ENCODE measurements at places on chromosomes 1 and 21. TPM values are rescaled to one million over a fixed set of nuclear protein-coding genes. Genes with fewer than 3 reads are reported as not detected.

- peak within 1 kb of the TSS; percentile 36 for H3K4me3 ChIP-seq
- H3K27ac ChIP-seq, result peak within 1 kb of the TSS; percentile 93
- no peaks in the 10 kb centered on the region for H3K36me3 ChIP-seq
- peak; percentile 88 for DNase-seq
These were observed at the start of gene GPA33 for GRCh38 chr1:167090314-167090942. Gene GPA33, minus strand, starts transcription at chr1:167090377. Its CDS starts 90 bp downstream, at chr1:167090287.

DNA sequence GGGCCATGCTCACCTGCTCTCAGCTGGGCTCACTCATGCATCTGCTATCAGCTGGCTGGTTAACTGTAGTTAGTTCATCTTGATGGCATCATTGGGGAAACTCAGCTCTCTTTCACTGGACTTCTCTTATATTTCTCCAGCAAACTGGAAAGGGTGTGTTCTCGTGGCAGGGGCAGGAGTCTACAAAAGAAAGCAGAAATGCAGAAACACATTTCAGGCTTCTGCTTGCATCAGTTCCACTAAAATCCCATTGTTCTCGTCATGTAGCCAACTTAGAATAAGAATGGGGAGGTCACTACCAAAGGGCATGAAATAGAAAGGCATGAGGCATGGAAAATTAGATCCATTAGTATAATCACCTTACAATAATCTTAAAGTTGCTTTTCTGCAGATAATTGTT is 207.3 kb downstream of the NRIP1 start:
- H3K36me3 ChIP-seq, result no peaks in the 10 kb centered on the region
- H3K27ac ChIP-seq, result no peak overlapping the region
- no peaks in the 10 kb centered on the region for H3K27me3 ChIP-seq
- H3K4me1 ChIP-seq, result no peaks in the 10 kb centered on the region
- DNase-seq, result no peak
- no peak overlapping the region for H3K4me3 ChIP-seq

DNA sequence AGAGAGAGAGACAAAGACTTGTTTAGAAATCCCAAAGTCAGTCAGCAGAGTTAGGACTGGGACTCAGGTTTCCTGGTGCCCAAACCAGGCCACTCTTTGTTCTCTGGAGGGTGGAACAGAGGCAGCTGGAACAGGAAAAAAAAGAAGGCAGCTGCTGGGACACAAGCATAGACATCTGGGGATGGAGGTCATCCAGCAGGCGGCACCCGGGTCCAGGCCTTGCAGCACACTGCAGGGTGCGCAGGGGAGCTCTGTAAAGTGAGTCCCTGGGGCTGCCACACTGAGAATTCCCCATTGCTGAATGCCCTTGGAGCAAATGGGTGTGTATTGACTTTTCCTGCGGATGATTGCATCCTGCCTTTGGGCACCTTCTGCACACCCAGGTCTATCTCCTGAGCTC is 222.9 kb upstream of the CSF3R start:
- H3K27me3 ChIP-seq, result no peaks in the 10 kb centered on the region
- no peak for DNase-seq
- no peak overlapping the region for H3K27ac ChIP-seq
- H3K36me3 ChIP-seq, result no peaks in the 10 kb centered on the region

DNA sequence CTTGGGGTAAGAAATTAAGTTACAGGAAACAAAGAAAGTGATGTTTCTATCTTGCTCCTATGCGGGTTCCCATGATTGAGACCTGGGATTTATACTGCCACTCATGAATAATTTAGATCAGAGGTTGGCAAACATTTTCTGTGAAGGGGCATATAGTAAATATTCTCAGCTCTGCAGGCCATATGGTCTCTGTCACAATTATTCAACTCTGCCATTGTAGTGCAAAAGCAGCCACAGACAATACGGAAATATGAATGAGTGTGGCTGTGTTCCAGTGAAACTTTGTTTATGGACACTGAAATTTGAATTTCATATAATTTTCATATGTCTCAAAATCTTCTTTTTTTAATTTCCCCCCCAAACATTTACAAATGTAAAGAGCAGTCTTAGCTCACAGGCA is 127.2 kb downstream of the FOXD2 start:
- no peaks in the 10 kb centered on the region for H3K36me3 ChIP-seq
- H3K27me3 ChIP-seq, result no peaks in the 10 kb centered on the region
- H3K27ac ChIP-seq, result no peak overlapping the region
- H3K4me1 ChIP-seq, result no peaks in the 10 kb centered on the region
- DNase-seq, result no peak
- H3K4me3 ChIP-seq, result no peak overlapping the region

DNA sequence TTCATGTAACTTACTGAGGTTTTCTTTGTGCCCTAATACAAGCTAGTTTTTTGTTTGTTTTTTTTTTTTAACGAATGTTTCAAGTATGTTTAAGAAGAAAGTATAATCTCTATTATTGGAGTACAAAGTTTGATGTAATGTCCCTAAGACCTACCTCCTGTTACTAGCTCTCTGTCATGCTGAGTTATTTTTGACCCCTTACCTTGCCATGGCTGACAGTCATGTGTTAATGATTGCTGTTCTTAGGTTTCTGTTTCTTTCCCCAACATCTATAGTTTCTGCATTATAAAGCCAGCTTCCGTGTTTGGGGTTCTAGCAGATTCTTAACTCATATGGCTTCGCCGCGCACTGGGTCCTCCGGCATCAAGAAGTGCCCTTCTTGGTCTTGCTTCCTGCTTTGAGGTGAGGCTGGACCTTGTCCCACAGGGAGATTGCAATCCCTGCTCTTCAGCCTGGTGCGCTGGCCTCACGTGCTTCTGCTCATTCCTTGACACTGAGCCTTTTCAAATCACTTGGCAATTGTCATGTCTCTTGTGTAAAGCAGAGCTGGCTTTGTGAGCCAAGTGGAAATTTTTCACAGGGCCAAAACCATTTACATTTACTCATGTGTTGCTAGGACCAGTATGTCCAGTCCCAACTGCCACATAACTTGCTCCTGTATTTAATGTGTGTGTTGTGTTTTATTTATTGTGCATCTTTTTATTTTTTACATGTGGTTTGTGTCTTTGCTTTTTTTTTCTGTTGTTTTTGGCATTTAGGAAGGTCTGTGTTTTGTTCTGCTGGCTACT is 135.0 kb upstream of the COL6A1 start:
- no peak for DNase-seq
- H3K27me3 ChIP-seq, result no peaks in the 10 kb centered on the region
- H3K36me3 ChIP-seq, result no peaks in the 10 kb centered on the region
- H3K27ac ChIP-seq, result no peak overlapping the region
- H3K4me3 ChIP-seq, result no peak overlapping the region

GRCh38 chr1:226311376-226311775 is 2.4 kb upstream of the LIN9 start:
- H3K27me3 ChIP-seq, result no peaks in the 10 kb centered on the region
- DNase-seq, result no peak
- no peak overlapping the region for H3K4me3 ChIP-seq
- peaks cover 8% of the 10 kb centered on the region for H3K4me1 ChIP-seq
- H3K27ac ChIP-seq, result no peak overlapping the region

- H3K36me3 ChIP-seq, result no peaks in the 10 kb centered on the region
- H3K27me3 ChIP-seq, result no peaks in the 10 kb centered on the region
- DNase-seq, result no peak
- no peak overlapping the region for H3K4me3 ChIP-seq
- no peaks in the 10 kb centered on the region for H3K4me1 ChIP-seq
- H3K27ac ChIP-seq, result no peak overlapping the region
These were observed 45.4 kb upstream of the TNFRSF1B start for GRCh38 chr1:12121212-12122003.

- no peaks in the 10 kb centered on the region for H3K27me3 ChIP-seq
- DNase-seq, result no peak
- H3K4me1 ChIP-seq, result no peaks in the 10 kb centered on the region
- H3K36me3 ChIP-seq, result no peaks in the 10 kb centered on the region
These were observed 68.6 kb upstream of the MCOLN3 start for GRCh38 chr1:85116856-85117255.

- H3K27me3 ChIP-seq, result no peaks in the 10 kb centered on the region
- H3K4me3 ChIP-seq, result no peak overlapping the region
- no peaks in the 10 kb centered on the region for H3K4me1 ChIP-seq
- H3K36me3 ChIP-seq, result no peaks in the 10 kb centered on the region
These were observed 29.2 kb downstream of the ZNF281 start for GRCh38 chr1:200380589-200381021.

GRCh38 chr1:63679589-63679988 is 86.4 kb downstream of the PGM1 start:
- H3K27me3 ChIP-seq, result no peaks in the 10 kb centered on the region
- H3K36me3 ChIP-seq, result no peaks in the 10 kb centered on the region
- DNase-seq, result no peak
- no peak overlapping the region for H3K27ac ChIP-seq
- peaks cover under 1% of the 10 kb centered on the region for H3K4me1 ChIP-seq

- H3K4me1 ChIP-seq, result no peaks in the 10 kb centered on the region
- H3K27me3 ChIP-seq, result no peaks in the 10 kb centered on the region
- H3K36me3 ChIP-seq, result no peaks in the 10 kb centered on the region
- no peak for DNase-seq
- H3K27ac ChIP-seq, result no peak overlapping the region
- H3K4me3 ChIP-seq, result no peak overlapping the region
These were observed 161.2 kb downstream of the HMCN1 start for GRCh38 chr1:185895208-185895900.

DNA sequence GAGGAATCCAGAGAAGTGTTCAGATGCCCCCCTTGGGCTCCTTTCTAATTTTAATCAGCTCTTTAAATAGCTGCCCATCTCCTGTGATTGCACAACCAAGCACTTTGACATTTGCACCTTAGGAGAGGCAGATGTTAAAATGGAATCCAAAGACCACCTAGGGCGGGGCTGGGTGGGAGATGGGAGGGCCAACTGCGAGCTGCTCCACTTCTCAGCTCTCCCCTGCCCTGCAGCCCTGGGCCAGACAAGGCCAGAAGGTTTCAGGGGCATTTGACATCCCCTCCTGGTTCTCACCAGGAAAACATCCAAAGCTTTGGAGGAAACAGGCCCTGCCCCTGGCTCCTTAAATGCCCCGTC is 106.9 kb downstream of the DHRS3 start:
- H3K4me1 ChIP-seq, result no peaks in the 10 kb centered on the region
- peak overlapping the region; percentile 33 for H3K27ac ChIP-seq
- no peaks in the 10 kb centered on the region for H3K36me3 ChIP-seq
- H3K4me3 ChIP-seq, result no peak overlapping the region
- no peak for DNase-seq

GRCh38 chr1:67957066-67957465 is 93.4 kb downstream of the DIRAS3 start:
- DNase-seq, result no peak
- H3K27me3 ChIP-seq, result no peaks in the 10 kb centered on the region
- no peak overlapping the region for H3K4me3 ChIP-seq

- no peaks in the 10 kb centered on the region for H3K4me1 ChIP-seq
- no peaks in the 10 kb centered on the region for H3K36me3 ChIP-seq
- no peak for DNase-seq
- H3K4me3 ChIP-seq, result no peak overlapping the region
These were observed 114.7 kb downstream of the MAP3K21 start for GRCh38 chr1:233442026-233442780.

DNA sequence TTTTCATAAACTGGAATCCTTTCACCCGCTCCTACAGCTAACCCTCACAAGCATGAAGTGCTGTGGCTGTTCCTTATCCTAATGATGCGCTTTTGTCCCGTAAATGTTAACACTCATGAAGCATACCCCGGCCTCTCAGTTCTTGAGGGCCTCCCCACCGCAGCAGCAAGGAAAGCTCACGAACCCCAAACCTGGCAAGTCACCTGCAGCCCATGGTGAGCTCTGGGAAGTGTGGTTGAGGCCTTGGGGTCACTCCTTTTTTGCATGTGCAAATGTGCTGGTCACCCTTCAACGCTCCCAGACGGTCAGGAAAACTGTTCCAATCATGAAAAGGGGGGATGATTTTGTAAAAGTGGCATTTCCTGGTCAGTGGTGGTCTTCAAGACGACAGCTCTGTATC is 124.6 kb downstream of the PRDM2 start:
- no peaks in the 10 kb centered on the region for H3K4me1 ChIP-seq
- no peak overlapping the region for H3K4me3 ChIP-seq
- no peak overlapping the region for H3K27ac ChIP-seq
- no peaks in the 10 kb centered on the region for H3K27me3 ChIP-seq
- no peaks in the 10 kb centered on the region for H3K36me3 ChIP-seq

DNA sequence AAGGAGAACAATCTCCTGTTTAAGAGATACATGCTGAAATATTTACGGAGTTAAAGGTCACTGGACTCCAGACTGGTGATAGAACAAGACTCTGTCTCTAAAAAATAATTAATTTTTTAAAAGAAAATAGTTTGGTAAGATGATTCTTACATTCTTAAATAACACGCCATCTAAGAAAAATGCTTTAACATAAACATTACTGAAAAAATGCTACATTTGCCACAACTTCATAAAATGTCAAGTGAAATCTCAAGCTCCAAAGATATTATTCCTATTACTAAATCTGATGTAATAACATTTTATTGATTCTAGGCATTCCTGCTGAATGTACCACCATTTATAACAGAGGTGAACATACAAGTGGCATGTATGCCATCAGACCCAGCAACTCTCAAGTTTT is 4.1 kb downstream of the ANGPTL3 start:
- H3K27ac ChIP-seq, result no peak overlapping the region
- no peaks in the 10 kb centered on the region for H3K36me3 ChIP-seq
- DNase-seq, result no peak

GRCh38 chr1:247561711-247562110 is 12.8 kb downstream of the GCSAML start:
- no peaks in the 10 kb centered on the region for H3K36me3 ChIP-seq
- no peak overlapping the region for H3K4me3 ChIP-seq
- H3K27me3 ChIP-seq, result no peaks in the 10 kb centered on the region
- no peak overlapping the region for H3K27ac ChIP-seq

- H3K36me3 ChIP-seq, result no peaks in the 10 kb centered on the region
- H3K4me3 ChIP-seq, result no peak overlapping the region
- peaks cover 6% of the 10 kb centered on the region for H3K4me1 ChIP-seq
- no peak for DNase-seq
These were observed 36.8 kb upstream of the MACF1 start for GRCh38 chr1:39167632-39168209.

The CGN gene
- total RNA-seq, result 148 TPM

The GJC2 gene
- total RNA-seq, result 1.2 TPM

The NBPF26 gene
- total RNA-seq, result 16.7 TPM

The VWA5B1 gene
- total RNA-seq, result 0.29 TPM

The SMCP gene
- total RNA-seq, result not detected

The FCGR3A gene
- total RNA-seq, result 10.1 TPM

The CIART gene
- total RNA-seq, result 1.6 TPM

The AMY1B gene
- total RNA-seq, result not detected

The PGLYRP3 gene
- not detected for total RNA-seq

The KCNT2 gene
- 0.56 TPM for total RNA-seq

The ADGRL4 gene
- total RNA-seq, result 5.2 TPM

The APCS gene
- total RNA-seq, result 0.84 TPM

Data from colonic mucosa (tissue), 4 donors.